Femur (tissue), 1 donor: ENCODE measurements at places on chromosomes 3 and 15.

DNA sequence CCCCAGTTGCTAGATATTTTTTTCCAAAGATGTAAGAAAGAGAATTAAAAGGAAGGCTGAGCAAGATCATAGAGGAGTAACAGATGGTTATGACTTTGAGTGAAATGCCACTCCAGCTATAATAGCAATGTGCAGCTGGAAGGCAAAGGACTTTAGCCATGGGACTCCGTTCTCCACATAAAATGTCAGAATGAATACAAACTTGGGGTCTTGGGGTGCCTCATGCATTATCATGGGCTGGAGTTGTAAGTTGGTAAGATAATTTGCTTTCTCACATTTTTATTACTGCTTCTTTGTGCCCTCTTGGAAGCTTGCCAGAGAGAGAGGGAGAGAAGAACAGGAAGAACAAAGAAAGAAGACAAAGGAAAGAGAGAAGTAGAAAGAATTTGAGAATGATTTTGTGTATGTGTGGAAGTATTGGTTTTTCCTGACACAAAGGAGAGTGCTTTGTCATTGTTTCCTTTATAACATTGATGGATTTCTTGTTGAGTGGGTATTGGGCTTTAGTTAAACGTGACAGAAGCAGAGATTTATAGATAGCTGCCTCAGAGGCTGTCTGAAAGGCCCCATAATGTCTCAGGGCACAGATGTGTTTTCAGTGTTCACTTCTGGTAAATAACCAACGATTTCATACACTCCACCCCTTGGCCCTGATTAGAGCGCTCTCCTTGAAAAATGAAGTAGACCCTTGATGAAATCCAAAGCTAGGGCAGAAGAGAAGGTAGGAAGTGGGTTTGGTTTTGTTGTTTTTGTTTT, 715.3 kb downstream of the NR2F2 start:
- no peak for DNase-seq

GRCh38 chr3:176615826-176616225, 581.5 kb downstream of the TBL1XR1 start:
- DNase-seq = no peak

DNA sequence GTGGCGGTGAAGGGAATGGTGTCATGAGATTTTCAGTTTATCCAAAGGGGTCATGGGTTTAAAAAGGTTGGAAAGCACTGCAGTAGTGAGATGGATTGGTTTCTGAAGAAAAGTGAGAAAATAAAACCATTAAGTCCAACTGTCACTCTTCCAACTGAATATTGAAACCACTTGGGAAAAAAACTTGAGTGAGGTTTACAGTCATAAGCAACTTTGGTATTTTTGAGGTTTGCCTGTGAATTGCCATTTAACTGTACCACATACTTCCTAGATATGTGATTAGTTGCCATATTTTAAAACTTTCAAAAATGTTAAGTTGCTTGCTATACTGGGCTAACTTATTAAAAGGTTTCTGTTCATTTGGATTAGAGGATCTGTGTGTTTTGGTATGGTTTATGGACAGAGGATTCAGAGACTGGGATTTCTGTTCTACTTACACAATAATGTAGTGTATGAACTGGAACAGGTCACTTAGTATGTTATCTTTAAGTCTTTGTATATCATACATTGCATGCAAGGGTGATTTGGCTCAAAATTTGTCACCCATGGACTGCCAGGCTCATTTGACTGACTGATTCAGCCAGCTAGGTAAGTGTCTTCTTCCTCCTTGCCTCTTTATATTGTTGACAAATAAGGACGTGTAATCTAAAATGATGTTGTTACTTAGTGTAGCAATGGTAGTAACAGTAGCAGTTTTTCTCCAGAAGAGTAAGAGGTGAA, 201.4 kb upstream of the EOMES start:
- DNase-seq = no peak

DNA sequence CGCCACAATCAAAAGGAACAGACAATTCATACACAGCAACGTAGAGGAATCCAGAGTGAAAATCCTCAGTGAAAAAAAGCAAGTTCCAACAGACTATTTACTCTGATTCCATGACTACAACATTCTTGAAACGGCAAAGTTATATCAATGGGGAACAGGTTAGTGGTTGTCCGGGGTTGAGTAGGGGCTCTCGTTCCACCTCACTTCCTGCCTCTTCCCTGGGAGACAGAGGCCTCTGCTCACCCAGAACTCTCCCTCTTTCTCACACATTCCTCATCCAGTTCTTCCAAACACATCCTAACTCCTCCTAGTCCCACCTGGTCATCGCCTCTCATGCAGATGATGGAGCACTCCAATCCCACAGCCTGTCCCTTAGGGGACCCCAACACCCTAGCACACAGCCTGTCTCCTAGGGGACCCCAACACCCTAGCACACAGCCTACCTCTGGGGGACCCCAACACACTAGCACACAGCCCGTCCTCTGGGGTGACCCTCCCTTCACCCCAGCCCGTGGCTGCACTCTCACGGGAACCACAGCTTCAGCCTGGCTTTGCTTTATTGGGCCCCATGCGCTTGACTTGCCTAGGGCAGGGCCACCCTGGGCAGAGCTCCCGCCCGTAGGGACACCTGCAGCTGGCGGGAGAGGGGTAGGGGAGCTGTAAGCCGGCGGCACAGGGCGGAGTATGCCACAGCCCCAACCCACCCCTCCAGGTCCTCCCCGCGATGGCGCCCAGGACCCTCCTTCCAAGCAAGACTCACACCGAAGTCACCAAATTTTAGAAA, 5.2 kb downstream of the OCA2 start:
- DNase-seq = no peak

DNA sequence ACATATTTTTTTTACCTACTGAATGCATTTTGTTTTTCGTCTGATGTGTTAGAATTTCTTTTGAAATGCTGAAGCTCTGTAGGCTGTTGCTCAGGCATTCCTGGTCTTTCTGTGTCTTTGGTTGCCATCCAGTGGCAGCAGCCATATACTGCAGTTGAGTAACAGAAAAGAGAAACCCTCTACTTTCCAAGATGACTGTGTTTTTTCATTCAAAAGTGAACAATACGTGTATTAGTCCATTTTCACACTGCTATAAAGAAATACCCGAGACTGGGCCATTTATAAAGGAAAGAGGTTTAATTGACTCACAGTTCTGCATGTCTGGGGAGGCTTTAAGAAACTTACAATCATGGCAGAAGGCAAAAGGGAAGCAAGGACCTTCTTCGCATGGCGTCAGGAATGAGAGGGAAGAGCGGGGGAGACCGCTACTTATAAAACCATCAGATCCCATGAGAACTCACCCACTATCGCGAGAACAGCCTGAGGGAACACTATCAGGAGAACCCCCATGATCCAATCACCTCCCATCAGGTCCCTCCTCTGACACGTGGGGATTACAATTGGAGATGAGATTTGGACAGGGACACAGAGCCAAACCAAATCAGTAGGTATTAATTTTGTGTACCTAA, 4.7 kb upstream of the GOLGA8B start:
- peak; percentile 62 for DNase-seq

GRCh38 chr3:117128133-117128532, 418.6 kb downstream of the TUSC7 start:
- DNase-seq = no peak

- DNase-seq = no peak
Measured at GRCh38 chr3:143830063-143830462, 18.2 kb downstream of the SLC9A9 start.

GRCh38 chr3:137071104-137071503, 113.3 kb downstream of the IL20RB start:
- DNase-seq = no peak

- DNase-seq = peak; percentile 31
Measured at GRCh38 chr3:32026593-32026992, 45.0 kb downstream of the ZNF860 start.

- DNase-seq = no peak
Measured at GRCh38 chr3:100665230-100665629, 44.1 kb upstream of the TFG start.

DNA sequence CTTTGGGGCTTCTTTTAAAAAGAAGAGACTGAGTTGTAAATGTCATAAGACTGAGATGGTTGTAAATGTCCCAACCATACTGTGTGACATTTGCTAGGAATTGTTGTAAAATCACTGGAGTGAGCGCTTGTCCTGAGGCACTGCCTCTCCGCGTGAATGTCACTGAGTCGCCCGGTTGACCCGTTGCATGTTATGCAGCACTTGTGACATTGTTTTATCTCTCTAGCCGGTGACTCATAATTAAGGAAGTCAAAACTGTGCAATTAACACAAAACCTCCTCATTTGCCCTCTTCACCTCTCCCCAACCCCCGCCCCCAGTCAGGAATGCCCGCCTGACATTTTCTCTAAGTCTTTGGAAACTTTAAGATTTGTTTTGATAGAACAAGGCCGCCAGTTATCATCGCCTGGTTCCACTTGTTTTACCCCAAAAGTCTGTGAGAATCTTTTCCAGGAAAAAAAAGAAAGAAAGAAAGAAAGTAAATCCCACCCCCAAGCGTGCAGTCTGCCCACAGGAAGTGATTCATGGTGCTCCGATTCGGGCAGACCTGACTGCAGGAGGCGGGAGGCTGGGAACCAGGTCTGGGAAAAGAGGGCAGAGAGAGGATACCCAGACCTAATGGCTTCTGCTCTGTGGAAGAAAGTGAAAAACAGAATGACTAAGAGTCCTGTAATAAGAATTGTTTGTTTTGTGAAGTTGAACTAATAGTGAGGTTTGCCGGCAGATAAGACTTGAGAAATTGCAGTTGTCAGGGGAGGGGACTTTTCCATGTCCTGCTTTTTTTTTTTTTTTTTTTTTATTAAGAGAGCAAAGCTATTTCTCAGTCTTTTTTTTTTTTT, 84.8 kb downstream of the SMAD3 start:
- DNase-seq = peak; percentile 51

DNA sequence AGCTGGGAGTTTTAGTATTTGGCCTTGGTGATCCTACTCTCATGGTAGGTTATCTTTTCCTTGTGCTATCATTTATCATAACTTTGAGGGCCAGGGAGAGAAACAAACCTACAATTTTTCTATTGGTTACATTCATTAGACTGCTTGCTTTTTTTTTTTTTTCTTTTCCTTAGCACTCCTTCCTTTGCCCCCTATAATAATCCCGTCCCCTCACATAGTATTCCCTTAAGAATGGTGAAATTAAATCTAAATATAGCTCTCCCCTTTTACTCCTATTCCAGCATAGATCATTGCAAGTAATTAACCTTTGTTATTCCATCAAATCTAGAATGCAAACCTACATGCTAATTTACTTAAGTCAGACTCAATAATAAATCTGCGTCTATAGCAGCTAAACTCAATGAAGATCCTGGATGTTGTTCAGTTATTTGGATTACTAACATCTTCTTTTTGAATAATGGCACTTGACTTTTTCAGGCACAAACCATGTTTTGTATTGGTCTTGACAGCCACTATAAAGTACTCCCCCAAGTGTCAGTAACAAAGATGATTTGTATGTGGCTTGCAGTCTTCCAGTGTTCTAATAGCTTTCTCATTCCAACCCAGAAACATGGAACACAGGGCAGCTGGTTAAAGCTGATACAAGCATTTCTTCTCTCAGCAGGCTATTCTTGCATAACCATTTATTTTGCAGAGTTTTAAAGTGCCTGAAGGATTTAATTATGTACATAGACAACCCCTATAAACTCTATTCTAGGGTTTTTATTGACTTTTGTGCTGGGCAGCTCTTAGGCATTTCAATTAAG, 420.6 kb downstream of the MECOM start:
- DNase-seq = no peak

- DNase-seq = no peak
Measured at GRCh38 chr3:36832406-36832805, 68.1 kb upstream of the DCLK3 start.

GRCh38 chr3:168968609-168969008, 694.9 kb downstream of the MECOM start:
- DNase-seq = no peak
